Tibial nerve (tissue), 4 donors: ENCODE measurements at places on chromosomes 2 and 18. TPM values are rescaled to one million over a fixed set of nuclear protein-coding genes. Genes with fewer than 3 reads are reported as not detected.

DNA sequence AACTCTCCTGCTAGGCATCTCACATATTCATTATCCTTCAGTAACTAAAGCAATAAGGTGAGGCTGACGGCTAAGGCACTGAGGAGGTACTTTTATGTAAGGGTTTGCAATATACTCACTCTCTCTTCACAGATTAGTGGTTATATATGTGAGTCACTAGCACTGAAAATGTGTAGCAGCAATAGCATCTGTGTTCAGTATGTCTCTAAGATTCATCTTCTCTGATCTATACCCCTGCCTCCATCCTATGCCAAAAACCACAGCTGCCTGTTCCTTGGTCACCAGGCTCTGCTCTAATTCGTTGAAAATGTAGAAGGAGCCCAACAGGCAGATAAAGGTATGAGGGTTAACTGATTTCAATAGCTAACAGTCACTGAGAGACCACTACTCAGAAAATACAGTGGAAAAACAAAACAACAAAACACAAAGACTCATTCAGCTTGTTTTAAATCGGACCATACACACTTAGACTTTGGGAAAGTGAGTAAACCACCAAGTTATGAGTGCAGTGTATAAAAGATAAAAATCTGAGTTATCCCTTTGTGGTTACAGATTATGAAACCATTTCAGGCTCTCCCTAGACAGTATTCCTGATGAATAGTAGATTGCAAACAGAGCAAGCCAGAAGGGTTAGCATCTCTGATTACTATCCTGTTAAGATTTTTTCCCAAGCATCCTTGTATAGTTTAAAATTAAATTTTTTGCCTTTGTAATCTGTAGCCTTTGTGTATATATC, 75.3 kb upstream of the CYP26B1 start:
- H3K27ac ChIP-seq, result no peak overlapping the region
- DNase-seq, result no peak
- no peak overlapping the region for H3K4me3 ChIP-seq
- H3K36me3 ChIP-seq, result no peaks in the 10 kb centered on the region

The ALK gene
- total RNA-seq, result 4.8 TPM

The NFATC1 gene
- total RNA-seq, result 33.7 TPM

DNA sequence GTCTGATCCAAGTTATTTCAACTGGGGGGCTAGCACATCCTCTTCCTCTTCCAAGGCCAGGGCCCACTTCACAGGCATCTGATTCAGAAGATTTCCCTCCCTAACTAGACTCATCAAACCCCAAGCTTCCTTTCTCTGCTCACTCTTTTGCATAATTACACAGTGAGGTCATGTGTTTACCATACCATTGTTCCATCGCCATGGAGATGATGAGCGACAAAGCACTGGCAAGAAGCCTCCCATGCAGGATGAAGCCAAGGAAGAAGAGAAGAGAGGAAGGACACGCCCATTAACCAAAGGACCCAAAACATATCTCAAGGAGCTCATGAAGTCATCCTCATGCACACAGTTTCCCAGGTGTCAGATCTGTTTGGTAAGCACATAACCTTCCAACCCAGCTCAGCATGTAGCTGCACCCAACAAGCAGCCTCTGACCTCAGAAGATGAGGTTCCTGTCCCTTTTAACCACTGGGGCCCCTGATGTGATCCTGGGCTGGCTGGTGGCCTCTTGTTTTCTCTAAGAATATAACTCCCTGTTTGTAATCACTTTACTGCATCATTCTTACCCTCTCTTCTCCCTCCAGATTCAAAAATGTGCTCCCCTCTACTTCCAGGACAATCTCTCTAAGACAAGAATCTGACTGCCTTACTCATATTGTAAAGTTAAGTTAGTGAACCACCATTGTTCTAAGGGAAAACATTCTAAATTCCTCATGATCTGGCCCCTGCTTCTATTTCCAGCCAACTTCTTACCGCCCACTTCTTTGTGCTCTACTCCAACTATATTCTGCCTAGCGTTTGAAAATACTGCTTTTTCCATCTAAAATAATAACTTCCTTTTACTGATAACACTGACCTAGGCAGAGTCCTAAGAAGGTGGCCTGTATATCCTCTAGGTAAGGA, 190.1 kb downstream of the TTC32 start:
- no peak overlapping the region for H3K4me3 ChIP-seq
- H3K27me3 ChIP-seq, result no peaks in the 10 kb centered on the region
- no peaks in the 10 kb centered on the region for H3K36me3 ChIP-seq

The CAPN13 gene
- total RNA-seq, result not detected

- H3K4me1 ChIP-seq, result no peaks in the 10 kb centered on the region
- no peaks in the 10 kb centered on the region for H3K36me3 ChIP-seq
- H3K4me3 ChIP-seq, result no peak overlapping the region
- DNase-seq, result no peak
- no peak overlapping the region for H3K27ac ChIP-seq
Measured at GRCh38 chr2:20144196-20144595, 80.7 kb downstream of the SDC1 start.

- H3K4me1 ChIP-seq, result no peaks in the 10 kb centered on the region
- peaks cover 55% of the 10 kb centered on the region for H3K36me3 ChIP-seq
- no peaks in the 10 kb centered on the region for H3K27me3 ChIP-seq
- H3K4me3 ChIP-seq, result no peak overlapping the region
- no peak overlapping the region for H3K27ac ChIP-seq
Measured at GRCh38 chr18:2910261-2910660, 63.5 kb downstream of the EMILIN2 start.

GRCh38 chr2:69272803-69273471, 114.1 kb downstream of the GFPT1 start:
- H3K36me3 ChIP-seq, result no peaks in the 10 kb centered on the region
- H3K27ac ChIP-seq, result peak overlapping the region; percentile 14
- H3K27me3 ChIP-seq, result no peaks in the 10 kb centered on the region
- no peak for DNase-seq
- H3K4me3 ChIP-seq, result no peak overlapping the region

The MARCHF7 gene
- total RNA-seq, result 104 TPM

DNA sequence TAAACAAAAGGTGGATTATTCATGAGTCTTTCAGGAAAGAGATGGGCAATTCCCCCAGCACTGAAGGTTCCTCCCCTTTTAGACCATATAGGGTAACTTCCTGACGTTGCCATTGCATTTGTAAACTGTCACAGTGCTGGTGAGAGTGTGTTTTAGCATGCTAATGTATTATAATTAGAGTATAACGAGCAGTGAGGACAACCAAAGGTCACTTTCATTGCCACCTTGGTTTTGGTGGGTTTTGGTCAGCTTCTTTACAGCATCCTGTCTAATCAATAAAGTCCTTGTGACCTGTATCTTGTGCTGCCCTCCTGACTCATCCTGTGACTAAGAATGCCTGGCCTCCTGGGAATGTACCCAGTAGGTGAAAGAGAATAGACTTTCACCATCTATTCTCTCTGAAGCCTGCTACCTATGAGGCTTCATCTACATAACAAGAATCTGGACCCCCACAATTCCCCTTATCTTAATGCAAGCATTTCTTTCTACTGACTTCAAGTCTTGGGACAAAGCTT, 148.7 kb downstream of the CABLES1 start:
- no peak overlapping the region for H3K4me3 ChIP-seq
- H3K36me3 ChIP-seq, result no peaks in the 10 kb centered on the region
- H3K27me3 ChIP-seq, result no peaks in the 10 kb centered on the region
- no peaks in the 10 kb centered on the region for H3K4me1 ChIP-seq

DNA sequence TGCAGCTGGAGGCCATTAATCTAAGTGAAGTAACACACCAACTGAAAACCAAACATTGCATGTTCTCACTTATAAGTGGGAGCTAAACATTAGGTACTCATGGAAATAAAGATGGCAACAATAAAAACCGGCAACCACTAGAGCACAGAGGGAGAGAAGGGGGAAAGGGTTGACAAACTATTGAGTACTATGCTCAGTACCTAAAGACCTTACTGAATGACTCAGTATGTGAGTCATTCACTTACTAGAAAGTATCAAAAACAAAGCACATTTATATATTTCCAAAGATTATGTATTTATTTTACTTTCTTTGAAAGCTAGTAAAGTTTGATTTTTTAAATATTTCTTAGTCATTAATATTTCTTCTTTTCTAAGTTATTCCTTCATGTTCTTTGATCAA, 48.9 kb downstream of the ZNF385B start:
- no peaks in the 10 kb centered on the region for H3K4me1 ChIP-seq
- no peak overlapping the region for H3K4me3 ChIP-seq
- no peaks in the 10 kb centered on the region for H3K36me3 ChIP-seq
- no peak overlapping the region for H3K27ac ChIP-seq

GRCh38 chr2:127405255-127405610, 13.0 kb upstream of the PROC start:
- H3K4me1 ChIP-seq, result peaks cover 7% of the 10 kb centered on the region
- H3K27ac ChIP-seq, result peak overlapping the region; percentile 28
- no peaks in the 10 kb centered on the region for H3K27me3 ChIP-seq
- H3K4me3 ChIP-seq, result no peak overlapping the region
- DNase-seq, result no peak
- no peaks in the 10 kb centered on the region for H3K36me3 ChIP-seq

DNA sequence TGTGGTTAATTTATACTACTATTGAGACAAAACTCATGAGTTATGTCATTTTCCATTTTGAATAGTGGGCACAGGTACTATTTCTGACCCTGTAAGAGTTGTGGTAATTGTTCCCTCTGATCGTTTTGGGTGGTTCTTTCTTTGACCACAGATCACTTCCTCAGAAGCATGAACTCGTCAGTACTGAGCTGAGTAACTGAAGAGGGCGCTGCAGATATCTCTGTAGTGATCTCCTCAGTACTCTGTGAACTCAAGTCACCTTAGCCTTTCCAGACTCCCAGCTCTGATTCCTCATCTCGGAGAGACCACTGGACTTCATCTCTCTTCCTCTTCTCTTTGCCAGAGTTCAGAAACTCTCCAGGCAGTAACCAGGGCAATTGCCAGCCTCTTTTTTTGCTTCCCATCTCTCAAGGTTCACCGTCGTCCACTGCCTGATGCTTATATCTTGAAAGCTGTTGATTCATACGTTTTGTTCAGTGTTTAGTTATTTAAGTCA, 9.4 kb upstream of the IL1RL1 start:
- no peak for DNase-seq
- H3K4me1 ChIP-seq, result no peaks in the 10 kb centered on the region
- no peaks in the 10 kb centered on the region for H3K27me3 ChIP-seq
- no peaks in the 10 kb centered on the region for H3K36me3 ChIP-seq
- H3K27ac ChIP-seq, result no peak overlapping the region
- H3K4me3 ChIP-seq, result no peak overlapping the region

The RAD51AP2 gene
- total RNA-seq, result not detected

- no peaks in the 10 kb centered on the region for H3K4me1 ChIP-seq
- no peak overlapping the region for H3K4me3 ChIP-seq
Measured at GRCh38 chr2:60527762-60528161, 25.7 kb downstream of the BCL11A start.

DNA sequence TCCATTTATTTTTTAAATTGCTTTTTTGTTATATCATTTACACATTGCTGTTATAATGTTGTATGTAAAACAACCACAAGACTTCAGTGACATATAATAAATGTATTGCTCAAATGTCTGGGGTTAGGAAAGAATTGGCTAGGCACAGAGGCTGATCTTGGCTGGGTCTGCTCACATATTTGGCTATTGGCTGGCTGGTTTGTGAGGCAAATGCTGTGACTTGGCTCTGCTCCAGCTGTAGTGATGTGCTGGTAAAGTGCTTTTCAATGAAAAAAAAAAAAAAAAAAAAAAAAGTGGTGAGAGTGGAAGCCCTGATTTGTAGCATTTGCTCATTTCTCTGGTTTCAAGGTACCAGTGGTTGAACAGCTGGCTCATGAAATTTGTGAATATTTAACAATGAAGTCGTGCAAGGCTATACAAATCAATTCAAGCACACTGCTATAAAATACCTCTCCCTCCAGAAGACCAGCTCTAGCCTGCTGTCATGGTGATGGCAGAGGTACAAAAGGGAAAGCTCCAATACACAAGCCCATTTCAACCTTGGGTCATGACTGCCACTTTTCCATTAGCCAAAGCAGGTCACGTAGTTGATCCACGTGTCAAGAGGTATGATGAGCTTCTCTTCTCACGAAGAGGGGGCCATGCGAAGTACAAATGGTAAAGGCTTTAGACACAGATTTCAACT, 43.7 kb upstream of the RIT2 start:
- DNase-seq, result no peak
- H3K4me3 ChIP-seq, result no peak overlapping the region
- no peaks in the 10 kb centered on the region for H3K27me3 ChIP-seq
- no peak overlapping the region for H3K27ac ChIP-seq
- no peaks in the 10 kb centered on the region for H3K4me1 ChIP-seq

GRCh38 chr2:96870626-96871255, 861 bp upstream of the SEMA4C start:
- H3K4me1 ChIP-seq, result peaks cover 79% of the 10 kb centered on the region
- no peaks in the 10 kb centered on the region for H3K36me3 ChIP-seq
- no peak for DNase-seq
- no peaks in the 10 kb centered on the region for H3K27me3 ChIP-seq
- peak overlapping the region; percentile 99 for H3K27ac ChIP-seq
- H3K4me3 ChIP-seq, result peak overlapping the region; percentile 64

The CXCR1 gene
- 0.66 TPM for total RNA-seq

DNA sequence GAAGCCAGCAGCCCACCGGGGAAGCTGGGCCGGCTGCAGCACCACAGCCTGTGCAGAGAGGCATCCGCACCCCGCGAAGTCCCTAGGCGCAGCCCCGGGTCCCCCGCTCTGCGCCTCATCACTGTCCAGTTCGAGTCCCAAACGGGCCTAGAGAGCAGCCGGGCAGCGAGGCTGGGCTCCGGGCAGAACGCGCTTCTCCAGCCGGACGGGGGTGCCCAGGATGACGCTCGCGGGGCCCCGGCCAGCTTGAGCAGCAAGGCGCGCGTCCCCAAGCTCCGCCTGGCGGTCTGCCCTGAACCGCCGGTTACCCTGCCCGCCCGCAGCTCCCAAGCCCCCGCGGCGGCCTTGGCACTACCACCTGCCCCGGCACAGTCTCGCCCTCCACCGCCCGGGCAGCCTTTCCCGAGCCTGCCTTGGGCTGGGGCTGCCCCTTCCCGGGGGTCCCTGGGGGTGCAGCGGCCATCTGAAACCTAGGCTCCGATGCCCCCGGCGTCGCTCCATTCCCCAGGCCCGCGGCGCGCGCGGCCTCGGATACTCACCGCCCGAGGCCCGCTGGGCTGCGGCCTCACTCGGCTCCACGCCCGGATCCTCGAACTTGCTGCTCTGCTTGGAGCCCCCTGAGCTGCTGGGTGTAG, 591 bp downstream of the SLC16A14 start:
- no peaks in the 10 kb centered on the region for H3K27me3 ChIP-seq
- H3K27ac ChIP-seq, result peak overlapping the region; percentile 58
- H3K4me3 ChIP-seq, result peak overlapping the region; percentile 77
- no peaks in the 10 kb centered on the region for H3K4me1 ChIP-seq
- H3K36me3 ChIP-seq, result no peaks in the 10 kb centered on the region

DNA sequence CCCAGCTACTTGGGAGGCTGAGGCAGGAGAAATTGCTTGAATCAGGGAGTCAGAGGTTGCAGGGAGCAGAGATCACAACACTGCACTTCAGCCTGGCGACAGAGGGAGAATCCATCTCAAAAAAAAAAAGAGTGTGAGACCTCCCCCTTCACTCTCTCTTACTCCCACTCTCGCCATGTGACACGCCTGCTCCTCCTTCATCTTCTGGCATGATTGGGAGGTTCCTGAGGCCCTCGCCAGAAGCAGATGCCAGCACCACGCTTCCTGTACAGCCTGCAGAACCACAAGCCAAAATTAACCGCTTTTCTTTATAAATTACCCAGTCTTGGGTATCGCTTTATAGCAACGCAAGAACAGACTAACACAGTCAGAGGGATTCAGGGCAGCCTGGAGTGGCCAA, 66.3 kb upstream of the CREB1 start:
- H3K4me1 ChIP-seq, result no peaks in the 10 kb centered on the region
- H3K27me3 ChIP-seq, result no peaks in the 10 kb centered on the region
- H3K36me3 ChIP-seq, result no peaks in the 10 kb centered on the region
- DNase-seq, result no peak
- H3K4me3 ChIP-seq, result no peak overlapping the region

GRCh38 chr2:144430722-144431391, 89.1 kb downstream of the ZEB2 start:
- H3K4me3 ChIP-seq, result peak overlapping the region; percentile 10
- H3K27me3 ChIP-seq, result no peaks in the 10 kb centered on the region
- no peaks in the 10 kb centered on the region for H3K4me1 ChIP-seq
- H3K27ac ChIP-seq, result peak overlapping the region; percentile 73
- no peaks in the 10 kb centered on the region for H3K36me3 ChIP-seq
- DNase-seq, result no peak
